GM18507 (cell line): ENCODE measurements at places on chromosomes 2 and 18.

DNA sequence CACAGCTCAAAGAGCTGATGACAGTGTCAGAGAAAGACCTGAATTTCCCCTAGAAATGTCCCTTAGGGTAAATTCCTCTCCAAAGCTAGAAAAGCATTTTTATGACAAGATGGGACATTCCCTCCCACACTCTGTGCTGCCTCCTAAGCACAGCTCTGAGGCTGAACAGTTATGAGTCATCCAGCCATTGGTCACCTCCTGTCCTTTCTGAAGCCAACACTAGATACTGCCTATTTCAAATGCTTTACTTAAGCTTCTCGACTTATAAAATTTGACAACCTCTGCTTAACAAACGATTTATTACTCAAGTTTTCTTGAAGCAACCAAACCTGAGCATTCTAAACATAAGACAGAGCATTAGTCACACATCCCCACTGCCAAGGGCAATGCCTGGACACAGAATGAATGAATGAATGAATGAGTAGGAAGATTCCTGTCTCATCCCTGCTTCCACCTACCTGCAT, 35.4 kb downstream of the B4GALT6 start:
- DNase-seq = peak; percentile 9

DNA sequence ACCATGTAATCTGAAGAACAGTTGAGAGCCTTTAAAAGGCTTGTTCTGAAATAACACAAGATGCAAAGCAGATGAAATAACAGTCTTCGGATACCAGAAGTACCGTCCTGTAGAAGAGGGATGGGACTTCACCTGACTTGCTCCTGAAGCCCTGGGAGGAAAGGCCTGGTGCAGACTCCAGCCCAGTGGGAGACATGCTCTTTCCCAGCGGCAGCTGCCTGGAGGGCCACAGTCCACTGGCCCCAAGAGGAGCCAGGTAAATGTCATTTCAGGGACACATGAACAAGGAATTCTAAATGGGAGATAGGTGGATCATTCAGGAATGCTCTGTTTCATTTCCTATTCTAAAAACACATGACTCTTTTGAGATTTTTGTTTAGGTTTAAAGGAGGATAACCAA, 22.6 kb upstream of the CHN1 start:
- no peak for DNase-seq

DNA sequence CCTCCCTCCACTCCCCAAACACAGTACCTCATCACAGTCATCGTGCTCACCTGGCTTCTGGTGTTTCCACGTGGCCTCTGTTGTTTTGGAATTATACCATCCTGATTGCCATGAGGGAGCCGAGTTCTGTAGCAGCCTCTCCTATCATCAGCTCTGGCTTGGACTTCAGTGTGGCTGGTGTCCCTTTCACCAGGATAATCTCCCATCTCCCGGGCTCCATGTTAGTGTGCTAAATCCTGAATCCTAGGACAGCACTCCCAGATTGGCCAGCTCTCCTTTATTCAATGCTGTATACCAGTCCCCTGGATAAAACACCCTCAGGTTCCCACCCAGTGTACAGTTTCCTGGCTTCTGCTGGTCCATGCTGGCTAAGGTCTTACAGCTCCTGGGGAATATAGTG, 53.3 kb downstream of the LONRF2 start:
- no peak for DNase-seq

DNA sequence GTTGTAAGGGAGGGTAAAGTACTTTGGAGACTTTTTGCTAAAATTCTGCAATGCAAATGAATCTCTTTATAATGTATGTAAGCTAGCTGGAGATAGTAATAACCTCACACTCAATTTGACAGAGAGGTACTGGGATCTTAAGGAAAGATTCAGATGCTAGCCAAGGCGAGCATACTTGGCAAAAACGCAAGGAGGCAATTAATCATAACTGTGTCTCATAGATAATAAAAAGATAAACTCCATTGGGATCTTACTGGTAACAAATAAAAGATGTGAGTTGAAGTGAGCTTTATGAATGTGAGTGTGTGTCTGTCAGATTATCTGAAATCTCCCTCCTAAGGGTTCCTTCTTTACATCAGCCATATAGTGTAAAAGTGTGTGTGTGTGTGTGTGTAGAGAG, 533.0 kb downstream of the TMX3 start:
- no peak for DNase-seq

DNA sequence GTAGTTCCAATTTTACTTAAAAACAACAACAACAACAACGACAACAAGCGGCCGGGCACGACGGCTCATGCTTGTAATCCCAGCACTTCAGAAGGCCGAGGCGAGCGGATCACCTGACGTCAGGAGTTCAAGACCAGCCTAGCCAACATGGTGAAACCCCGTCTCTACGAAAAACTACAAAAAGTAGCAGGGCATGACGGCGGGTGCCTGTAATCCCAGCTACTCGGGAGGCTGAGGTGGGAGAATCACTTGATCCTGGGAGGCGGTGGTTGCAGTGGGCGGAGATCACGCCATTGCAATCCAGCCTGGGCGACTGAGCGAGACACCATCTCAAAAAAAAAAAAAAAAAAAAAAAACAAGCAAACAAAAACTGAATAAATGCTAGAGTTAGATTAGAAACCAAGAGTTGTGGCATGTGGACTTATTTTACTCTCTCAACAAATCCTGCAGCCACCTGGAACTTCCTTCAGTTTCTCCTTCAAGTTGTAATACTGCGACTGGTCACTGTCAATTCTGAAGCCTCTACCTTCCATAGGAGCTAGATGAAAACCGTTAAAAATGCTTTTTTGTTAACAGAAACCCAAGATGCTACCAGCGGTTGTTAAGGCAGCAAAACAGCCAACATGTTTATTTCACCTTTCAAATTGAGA, 1.3 kb downstream of the ATP5F1A start:
- no peak for DNase-seq

GRCh38 chr2:165743442-165743841, 50.6 kb downstream of the GALNT3 start:
- DNase-seq = no peak

DNA sequence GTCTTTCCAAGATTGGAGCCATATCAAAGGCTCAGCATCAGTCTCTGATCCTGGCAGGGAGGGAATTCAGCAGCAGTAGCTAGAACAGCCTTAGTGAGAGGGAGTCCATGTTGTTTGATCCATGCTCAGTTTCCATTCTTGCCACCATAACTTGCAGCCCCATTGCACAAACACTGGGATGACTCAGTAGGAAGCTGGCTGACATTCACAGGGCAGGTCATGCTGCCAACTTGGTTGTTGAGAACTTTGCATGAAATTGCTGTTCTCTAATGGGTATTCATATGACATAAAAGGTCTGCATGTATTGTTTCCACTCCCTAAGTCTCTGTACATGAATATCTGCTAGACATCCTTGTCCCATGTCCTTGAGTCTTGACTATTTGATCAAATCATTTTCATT, 29.9 kb upstream of the STAT4 start:
- DNase-seq = no peak

GRCh38 chr2:88615822-88616221, 11.4 kb downstream of the EIF2AK3 start:
- DNase-seq = no peak

DNA sequence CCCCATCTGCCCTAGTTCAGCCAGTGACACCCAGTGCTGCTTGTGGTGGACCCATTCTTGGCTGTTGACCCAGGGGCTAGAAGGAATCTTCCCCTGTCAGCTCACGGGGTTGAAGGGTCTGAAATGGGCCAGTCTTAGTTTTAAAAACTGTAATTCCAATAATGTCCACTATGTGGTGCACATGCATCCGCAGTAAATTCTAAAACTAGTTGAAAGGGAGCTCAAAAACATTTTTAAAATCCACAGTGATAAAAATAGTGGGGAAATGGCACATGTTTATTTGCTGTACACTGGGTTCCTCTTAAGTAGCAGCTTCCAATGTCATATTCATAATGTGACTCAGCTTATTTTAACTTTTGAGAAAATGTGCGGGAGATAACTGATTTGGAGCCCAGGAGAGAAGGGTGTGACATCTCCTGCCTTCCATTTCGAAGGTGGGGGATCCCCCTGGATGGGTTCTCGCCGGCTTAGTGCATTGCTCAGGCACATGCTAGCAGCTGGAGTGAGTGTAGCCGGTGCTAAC, 32.8 kb downstream of the GRHL1 start:
- peak; percentile 53 for DNase-seq

GRCh38 chr2:39121523-39122063, 742 bp upstream of the SOS1 start:
- DNase-seq = no peak

DNA sequence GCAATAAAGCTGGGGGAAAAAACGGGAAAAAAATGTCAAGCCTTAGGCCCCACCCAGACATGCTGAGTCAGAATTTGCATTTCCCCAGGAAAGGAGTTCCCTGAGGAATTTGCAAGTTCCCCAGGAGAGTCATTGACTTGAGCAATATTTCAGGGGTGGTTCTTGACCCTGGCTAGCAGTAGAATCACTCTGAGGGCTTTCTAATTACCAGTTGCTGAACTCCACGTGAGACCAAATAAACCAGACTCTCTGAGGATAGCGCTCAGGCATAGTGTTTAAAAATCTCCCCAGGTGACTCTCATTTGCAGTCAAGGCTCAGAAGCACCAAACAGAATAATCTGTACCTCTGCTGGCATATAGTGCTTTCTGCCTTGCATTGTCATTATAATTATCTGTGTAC, 48.7 kb downstream of the C1QL2 start:
- no peak for DNase-seq
